D341Med (cell line): ENCODE measurements at places on chromosomes 5 and 9.

- no peak for DNase-seq
Observed at GRCh38 chr5:169732841-169733240, 95.8 kb downstream of the DOCK2 start.

DNA sequence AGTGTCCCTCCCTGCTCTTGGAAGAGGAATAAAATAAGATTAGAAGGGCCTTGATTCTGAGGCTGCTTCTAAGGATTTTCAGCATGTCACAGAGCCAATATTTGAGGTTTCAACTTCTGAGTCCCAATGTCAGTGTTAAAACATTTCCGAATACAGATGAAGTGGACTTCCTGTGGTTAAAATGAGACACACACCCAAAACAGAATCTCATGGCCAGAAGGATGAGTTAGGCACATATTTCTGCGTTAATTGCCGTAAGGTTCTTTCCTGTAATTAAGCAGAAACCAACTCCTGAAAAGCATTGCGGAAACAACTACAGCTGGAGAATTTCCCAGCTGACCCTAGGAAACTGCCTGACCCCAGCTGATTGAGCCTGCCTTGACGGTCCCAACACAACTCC lies 10.4 kb upstream of the ZNF354B start:
- no peak for DNase-seq

GRCh38 chr9:125971050-125971449 lies 223.9 kb downstream of the PBX3 start:
- DNase-seq, result no peak

DNA sequence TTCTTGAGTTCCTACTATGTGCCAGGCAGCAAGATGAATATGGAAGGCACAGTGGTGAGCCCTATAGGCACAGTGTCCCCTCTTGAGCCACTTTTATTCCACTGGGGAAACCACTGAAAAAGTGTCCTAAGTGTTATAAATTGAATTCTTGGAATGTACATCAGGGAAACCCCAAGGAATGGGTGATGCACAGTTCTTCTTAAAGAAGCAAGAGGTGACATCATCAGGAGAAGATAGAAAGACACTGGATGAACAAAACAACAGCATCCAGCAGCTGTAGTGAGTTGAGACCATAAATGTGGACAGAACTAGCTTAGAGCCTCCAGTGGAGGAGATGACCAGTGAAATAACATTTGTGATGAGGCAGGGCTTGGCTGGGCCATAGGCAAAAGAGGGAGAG lies 199.2 kb upstream of the ANKRD55 start:
- no peak for DNase-seq

DNA sequence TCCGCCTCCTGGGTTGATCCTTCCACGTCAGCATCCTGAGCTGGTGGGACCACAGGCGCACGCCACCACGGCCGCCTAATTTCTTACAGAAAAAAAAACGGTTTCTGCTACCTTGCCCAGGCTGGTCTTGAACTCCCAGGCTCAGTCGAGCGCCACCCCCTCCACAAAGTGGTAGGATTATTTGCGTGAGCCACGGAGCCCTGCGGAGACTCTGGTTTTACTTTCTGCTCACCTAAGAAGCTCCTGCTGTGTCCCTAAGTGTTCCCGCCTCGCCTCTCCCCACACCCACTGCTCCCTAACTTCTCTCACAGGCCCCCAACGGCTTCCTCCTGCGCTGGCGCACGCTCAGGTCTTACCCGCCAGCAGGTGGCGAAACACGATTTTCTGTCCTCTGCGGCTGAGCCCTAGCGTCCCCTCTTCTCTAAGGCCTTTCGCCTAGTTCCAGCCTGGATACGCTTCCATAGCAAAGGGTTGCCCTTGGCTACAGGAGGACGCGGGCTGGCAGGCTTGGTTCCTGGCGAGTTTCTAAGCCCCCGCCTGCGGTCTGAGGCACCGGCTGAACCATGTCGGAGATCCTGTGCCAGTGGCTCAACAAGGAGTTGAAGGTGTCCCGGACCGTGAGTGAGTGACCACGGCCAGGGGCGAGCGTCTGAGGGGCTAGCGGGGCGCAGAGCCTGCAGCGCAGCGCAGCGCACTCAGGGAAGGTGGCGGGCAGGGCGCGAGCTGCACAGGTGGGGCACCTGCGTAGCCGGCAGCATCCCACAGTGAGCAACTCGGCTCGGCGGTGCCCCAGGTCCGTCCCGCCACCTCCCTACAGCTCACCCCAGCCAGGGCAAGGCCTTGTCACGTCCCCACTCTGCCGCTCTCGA lies at the start of gene SPEF2:
Gene SPEF2, plus strand, starts transcription at position 429 of the 869 bp plus-strand sequence. Its CDS starts 135 bp downstream, at position 564.
- peak; percentile 59 for DNase-seq

DNA sequence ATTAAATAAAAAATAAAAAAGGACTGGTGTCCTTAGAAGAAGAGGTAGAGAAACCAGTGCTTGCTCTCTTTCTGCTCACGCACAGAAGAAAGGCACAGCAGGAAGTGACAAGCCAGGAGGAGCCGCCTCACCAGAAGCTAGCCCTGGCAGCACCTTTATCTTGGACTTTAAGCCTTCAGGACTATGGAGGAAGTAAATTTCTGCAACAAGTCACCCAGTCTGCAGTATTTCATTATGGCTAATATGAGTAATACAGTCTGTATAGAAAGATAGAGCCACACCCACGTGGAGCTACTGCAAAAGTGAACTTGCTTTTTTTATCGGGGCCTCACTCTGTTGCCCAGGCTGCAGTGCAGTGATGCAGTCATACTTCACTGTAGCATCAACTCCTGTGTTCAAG lies 68.4 kb downstream of the PDZD2 start:
- no peak for DNase-seq

DNA sequence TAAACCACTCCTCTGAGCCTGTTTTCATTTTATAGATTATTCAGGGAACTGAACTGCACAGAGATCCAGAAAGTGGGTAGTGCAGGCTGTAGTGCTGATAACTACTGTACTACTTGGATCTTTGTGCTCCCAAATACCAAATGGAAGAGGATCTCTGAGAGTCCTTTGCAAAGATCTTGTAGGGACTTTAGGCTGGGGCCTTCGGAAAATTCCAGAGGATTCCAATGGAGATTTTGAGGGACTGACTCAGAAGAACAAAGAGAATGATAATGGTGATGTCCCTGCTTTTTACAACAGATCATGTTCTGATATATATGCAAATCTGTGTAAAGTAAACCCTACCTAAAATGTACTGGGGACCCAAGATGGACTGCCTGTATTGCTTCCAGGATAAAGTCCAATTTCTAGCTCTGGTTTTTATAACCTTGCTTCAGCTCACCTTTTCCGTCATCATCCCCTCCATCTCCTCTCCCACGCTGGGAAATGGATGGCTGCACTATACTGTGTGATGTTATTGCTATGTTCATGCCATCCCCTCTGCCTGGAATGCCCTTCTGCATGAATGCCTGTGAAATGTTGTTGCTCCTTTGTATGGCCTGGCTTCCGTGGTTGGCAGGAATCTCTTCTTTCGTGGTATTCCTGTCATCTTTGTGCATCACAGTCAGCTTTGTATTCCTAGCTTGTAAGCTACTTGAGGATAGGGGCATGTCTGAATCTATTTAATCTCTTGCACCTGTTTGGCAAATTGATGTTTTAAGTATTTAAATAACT lies 9.7 kb upstream of the PSMD5 start:
- no peak for DNase-seq

DNA sequence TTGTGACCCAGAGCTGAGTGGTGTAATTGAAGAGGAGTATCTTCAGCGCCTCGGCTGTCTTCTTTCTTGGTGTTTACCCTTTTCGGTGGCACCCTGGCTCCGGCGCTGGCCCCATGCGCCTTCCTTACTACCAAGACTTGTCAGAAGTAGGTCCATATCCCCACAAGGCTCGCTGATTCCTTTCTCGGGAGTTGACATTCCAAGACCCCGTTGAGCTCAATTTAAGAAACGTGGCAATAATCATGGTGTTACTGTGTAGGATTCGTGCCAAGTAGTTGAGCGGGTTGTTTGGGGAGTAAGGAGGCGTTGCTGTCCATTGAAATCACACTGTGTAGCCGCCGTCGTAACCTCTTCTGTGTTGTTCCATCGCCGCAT lies 795 bp downstream of the NDUFAF2 start:
- no peak for DNase-seq

- no peak for DNase-seq
Observed at GRCh38 chr5:146233441-146233840, 30.0 kb downstream of the RBM27 start.

- no peak for DNase-seq
Observed at GRCh38 chr9:84659313-84659712, 10.2 kb upstream of the NTRK2 start.

DNA sequence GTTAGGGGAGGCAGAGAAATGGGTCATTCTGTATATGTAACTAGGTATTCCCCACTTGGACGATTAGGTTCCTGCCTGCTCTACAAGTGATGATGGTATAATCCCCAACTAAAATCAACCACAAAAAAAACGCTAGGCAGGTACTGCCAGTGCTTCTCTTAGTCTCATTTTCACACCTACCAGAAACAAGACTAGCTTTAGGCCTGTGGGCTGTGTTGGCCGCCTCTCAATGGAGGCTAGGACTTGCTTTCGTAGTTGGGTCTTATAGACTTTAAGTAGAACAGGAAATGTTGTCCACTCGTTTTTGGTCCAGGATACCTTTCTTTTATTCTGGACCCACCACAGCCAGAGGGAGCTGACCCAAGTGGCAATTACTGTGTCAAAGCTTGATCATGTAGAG lies 111.8 kb downstream of the UNC13B start:
- DNase-seq, result no peak

GRCh38 chr5:80592761-80593160 lies 22.7 kb upstream of the ANKRD34B start:
- no peak for DNase-seq

GRCh38 chr9:83721509-83721908 lies 13.8 kb upstream of the UBQLN1 start:
- no peak for DNase-seq

GRCh38 chr5:151772029-151772845 lies 483 bp downstream of the G3BP1 start:
- DNase-seq, result peak; percentile 71

DNA sequence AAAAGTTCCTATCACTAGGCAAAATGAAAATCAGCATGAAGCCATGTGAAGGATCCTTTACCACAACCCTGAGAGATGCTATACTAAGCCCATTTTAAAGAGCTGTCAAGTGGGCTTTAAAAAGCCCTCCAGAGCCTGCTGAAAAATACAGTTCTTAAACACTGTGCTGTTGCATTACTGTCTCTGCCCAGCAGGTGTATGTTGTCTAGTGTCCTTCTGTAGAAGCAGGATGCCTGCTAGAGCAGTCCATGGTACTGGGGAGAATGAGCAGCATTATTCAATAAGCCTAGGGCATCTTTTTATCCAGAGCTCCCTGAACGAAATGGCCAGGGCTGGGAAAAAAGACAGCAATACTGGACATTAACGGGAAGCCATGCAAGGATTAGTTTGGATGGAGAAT lies 126.2 kb upstream of the PLCXD3 start:
- peak; percentile 24 for DNase-seq

DNA sequence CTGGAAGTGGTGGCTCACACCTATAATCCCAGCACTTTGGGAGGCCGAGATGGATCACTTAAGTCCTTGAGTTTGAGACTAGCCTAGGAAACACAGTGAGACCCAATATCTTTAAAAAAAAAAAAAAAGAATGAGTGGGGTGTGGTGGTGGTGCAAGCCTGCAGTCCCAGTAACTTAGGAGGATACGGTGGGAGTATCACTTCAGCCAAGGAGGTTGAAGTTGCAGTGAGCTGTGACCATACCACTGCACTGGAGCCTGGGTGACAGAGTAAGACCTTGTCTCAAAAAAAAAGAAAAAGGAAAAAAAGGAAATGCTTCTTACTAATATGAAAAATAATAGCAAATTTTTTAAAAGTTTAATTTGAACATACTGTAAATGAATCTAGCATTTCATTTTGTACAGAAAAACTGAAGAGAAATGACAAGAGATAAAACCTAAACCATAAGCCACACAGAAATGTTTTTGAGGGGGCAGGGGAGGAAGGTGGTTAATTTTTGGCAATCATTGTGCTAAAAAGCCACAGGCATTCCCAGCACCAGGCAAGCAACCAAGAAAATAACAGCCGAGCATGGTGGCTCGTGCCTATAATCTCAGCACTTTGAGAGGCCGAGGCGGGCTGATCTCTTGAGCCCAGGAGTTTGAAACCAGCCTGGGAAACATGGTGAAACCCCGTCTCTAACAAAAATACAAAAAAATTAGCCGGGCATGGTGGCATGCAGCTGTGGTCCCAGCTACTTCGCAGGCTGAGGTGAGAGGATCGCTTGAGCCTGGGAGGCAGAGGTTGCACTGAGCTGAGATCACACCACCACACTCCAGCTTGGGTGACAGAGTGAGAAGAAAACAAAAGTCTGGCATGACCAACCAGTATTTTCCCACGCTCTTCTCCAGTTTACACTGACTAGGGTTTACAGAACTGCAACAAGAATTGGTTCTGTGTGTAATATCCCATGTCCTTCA lies 114.5 kb upstream of the NR5A1 start:
- DNase-seq, result no peak

DNA sequence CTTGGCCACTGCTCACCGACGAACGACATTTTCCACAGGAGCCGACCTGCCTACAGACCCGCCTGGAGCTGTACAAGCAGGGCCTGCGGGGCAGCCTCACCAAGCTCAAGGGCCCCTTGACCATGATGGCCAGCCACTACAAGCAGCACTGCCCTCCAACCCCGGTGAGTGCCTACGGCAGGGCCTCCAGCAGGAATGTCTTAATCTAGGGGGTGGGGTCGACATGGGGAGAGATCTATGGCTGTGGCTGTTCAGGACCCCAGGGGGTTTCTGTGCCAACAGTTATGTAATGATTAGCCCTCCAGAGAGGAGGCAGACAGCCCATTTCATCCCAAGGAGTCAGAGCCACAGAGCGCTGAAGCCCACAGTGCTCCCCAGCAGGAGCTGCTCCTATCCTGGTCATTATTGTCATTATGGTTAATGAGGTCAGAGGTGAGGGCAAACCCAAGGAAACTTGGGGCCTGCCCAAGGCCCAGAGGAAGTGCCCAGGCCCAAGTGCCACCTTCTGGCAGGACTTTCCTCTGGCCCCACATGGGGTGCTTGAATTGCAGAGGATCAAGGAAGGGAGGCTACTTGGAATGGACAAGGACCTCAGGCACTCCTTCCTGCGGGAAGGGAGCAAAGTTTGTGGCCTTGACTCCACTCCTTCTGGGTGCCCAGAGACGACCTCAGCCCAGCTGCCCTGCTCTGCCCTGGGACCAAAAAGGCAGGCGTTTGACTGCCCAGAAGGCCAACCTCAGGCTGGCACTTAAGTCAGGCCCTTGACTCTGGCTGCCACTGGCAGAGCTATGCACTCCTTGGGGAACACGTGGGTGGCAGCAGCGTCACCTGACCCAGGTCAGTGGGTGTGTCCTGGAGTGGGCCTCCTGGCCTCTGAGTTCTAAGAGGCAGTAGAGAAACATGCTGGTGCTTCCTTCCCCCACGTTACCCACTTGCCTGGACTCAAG lies 1.5 kb downstream of the CSF2 start:
- no peak for DNase-seq

- no peak for DNase-seq
Observed at GRCh38 chr9:38687389-38687842, 32.5 kb downstream of the FAM240B start.

- DNase-seq, result no peak
Observed at GRCh38 chr9:91040371-91041215, 239.0 kb downstream of the SYK start.

DNA sequence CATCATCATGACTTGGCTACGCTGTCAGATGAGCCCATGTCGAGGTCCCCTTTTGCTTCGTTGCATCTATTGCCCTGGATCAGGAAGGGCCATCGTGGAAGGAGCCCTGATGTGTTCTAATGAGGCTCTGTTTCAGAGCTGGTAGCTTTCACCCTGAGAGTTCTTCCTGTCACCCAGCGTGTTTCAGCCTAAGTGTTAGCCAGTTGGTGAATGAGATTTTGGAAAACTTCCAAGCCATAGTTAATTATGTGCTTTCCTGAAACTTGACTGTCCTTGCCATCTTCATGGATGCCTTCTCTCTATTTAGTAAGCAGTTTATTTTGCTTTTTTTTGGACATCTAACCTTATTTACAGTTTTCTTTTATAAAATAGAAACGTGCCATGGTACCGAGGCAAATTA lies 1695.4 kb upstream of the WWC1 start:
- no peak for DNase-seq
